ENCODE measurements at places on chromosomes 5 and 9.
A peak's percentile ranks its signal among the peaks of the same experiment; 100 is the strongest.

- no peak for DNase-seq
These were observed 69.7 kb downstream of the TRIO start for GRCh38 chr5:14212838-14213237.

DNA sequence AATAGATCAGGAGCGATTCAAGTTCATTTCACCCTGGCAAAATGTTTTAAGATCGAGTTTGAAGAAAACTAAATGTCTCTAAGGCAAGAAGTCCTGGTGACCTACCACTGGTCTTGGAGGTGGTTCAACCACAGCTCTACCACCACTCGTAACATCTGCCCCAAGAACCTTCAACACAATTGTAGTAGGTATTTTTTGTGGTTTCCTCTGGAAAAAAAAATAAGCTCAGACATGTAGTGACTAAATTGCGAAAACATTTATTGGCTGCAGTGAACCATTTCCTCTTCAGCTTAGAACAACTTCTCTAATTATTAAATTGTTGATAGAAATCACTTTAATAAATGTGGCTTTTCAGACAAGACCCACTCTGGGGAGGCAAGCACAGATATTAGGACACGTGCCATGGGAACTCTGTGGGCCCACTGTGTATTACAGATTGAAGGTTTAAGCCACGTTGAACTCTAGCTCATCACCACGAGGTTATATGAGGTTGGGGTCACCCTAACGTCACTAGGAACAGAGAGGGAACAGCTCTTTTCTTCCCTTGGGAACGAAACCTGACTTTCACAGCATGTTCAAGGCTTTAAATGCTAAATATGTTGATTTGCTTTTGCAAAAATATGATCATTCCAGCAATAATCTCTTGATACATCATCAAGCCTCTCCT is 142.9 kb downstream of the HSD17B3 start:
- DNase-seq: no peak

DNA sequence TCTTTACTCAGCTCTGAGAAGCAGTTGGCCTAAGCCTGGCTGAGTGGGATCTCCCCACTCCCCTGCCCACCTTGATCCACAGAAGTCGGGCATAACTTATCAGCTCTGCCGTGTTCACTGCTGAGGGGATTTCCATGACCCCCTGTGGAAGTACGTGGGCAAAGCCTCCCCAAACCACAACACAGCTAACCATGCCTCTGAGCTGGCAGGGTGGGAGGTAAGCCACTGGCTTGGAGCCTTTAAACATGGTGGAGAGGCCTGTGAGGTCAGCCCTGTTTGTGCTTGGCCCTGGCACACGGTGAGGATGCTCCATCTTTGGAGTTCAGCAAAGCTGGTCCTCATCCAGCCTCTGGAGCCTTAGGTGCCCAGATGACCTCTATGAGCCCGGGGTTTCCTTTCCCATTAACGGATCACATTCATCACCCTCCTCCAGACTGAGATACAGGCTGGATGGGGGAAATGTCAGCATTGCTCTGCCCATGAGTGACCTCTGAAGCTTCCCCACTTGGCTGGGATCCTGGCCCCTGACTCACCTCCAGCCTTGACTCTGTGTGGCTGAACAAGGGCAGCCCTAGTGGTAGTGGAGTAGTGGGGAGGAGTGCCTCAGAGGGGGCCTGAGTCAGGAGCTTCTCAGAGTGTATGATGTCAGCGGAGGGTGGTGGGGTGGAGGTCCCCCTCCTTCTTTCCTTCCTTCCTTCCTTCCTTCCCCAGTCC is 6.2 kb downstream of the PDLIM4 start:
- DNase-seq: no peak

DNA sequence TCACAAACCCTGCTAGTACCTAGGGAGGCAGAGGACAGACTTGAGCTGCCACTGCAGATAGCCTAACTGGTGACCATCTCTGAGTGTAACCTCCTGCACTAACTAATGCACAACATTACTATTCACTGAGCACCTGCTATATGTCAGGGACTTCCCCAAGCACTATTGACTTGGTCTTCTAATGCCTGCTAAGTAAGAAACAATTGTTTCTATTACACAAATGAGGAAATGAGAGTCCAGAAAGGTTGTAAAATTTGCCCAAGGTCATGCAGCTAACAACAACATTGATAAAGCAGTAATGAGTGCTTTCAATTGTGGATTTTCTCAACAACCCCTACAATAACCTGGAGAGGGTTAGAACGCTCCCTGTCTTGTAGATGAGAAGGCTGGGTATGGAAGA is 183.7 kb downstream of the ZNF462 start:
- DNase-seq: no peak

- no peak for DNase-seq
These were observed 141.0 kb downstream of the ST8SIA4 start for GRCh38 chr5:100762108-100762507.

GRCh38 chr9:34086864-34087263 is 38.2 kb upstream of the UBAP2 start:
- DNase-seq: no peak

DNA sequence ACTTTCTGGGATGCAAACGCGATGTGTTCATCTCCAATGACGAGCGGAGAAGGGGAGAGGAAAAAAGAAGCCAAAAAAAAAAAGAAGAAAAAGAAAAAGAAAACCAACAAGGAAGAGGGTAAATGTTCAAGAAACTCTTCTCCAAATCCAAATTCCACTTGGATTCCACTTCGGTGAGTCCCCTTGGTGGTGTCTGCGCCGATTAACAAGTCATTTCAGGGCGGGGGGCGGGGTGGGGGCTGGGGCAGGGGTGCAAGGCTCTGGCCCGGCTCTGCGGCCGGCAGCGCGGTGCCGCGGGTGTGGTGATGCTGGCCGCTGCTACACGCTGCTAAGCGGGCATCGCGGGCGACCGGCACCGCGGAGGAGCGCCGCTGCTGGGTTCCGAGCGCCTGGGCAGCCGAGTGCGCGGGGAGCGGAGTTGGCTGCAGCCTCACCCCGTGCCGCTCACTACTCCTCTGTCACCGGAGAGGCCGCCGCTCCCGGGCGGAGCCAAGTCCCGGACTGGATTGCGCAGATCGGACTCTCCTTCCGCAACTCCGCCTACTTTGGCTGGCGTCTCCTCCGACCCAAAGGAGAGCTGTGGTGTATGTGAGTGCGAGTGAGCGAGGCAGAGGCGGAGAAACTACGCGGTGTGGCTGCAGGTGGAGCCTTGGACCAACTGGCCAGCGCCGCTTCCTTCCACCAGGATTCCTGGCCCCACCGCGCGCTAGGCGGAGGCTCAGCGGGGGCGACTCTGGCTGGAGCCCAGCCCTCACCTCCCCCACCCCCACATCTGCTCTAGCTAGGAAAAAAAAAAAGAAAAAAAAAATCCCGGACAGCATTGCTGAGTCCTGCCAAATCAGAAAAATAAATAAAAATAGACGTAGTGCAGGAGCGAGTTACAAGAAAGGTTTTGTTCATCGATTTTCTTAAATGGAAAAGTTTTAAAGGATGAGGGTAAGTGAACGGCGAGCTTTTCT is at the start of gene SEMA6A:
TSS of gene SEMA6A (minus strand) at position 457 of the 959 bp plus-strand sequence. CDS start 69,879 bp downstream, outside the sequence.
- DNase-seq: peak; percentile 91

DNA sequence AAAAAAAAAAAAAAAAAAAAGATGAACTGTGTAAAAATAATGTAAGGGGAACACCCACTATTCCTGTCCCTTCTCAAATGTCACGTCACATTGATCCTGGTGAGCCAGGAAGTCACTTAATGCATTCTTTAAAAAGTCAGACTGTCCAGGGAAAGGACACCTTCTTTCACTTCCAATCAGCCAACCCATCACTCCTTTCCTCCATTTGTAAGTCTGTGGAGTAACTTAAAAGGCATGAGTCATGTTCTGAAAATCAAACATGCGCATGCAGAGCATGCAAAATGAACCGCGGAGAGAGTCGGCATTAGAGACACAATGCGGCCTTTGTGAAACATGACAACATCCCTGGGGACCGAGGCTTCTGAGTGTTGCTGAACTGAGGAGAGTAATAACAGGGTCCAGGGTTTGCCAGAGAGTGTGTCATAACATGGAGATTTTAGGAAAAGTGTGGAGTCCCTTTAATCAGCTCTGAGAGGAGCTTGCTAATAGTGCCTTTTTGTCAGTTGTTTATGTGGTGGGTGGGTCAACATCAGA is 77.6 kb upstream of the SEMA6A start:
- peak; percentile 80 for DNase-seq

DNA sequence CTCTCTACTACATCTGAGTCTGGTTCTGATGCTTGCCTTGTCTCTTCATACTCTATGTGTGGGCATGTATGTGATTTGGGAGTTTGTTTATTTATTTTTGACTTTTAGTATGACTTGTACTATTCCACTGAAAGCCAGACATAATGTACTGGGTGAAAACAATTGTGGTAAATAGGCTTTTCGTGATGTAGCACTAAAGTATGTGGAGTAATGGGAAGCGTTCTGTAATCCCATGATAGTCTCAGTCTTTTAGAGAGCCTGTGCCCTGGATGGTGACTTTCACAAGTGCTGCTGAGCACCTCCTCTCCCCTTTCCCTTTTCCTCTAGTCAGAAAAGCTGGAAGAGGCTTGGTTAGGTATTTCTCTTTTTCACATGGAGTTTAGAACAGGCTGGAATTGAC is 85.8 kb upstream of the S1PR3 start:
- no peak for DNase-seq

- DNase-seq: no peak
These were observed 3.9 kb downstream of the LPAR1 start for GRCh38 chr9:111034170-111034897.

DNA sequence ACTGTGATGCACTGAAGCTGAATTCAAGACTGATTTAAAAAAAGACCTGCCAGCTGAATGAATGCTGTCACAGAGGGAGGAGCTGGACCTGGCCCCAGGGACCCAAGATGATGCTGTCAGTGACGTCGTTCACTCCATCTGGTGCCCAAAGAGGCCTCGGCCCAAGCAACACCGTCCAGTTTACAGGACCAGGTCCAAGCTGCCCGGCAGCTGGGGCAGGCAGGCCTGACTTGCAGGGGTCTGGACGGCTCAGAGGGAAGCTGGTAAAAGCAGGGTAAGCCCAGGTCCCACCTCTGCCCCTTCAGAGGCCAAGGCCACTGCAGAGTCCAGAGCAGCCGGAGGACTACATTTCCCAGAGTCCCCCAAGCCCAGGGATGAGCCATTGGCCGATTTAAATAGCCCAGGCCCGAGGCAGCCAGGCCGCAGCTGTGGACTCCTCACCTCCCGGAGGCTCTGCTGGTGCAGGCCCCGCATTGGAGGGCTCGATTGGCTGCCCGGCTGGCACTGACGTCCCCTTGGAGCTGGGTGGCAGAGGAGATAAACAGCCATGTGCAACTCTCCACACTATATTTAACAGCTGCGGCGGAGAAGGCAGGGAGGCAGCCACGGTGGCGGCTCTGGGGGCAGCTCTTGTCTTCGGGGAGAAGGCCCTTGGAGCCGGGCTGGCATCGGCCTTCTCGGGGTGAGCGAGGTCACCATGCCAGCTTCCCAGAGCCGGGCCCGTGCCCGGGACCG is at the start of gene PLPP7:
TSS of gene PLPP7 (plus strand) at position 423 of the 735 bp plus-strand sequence. CDS start at position 698, 275 bp downstream.
- DNase-seq: no peak

DNA sequence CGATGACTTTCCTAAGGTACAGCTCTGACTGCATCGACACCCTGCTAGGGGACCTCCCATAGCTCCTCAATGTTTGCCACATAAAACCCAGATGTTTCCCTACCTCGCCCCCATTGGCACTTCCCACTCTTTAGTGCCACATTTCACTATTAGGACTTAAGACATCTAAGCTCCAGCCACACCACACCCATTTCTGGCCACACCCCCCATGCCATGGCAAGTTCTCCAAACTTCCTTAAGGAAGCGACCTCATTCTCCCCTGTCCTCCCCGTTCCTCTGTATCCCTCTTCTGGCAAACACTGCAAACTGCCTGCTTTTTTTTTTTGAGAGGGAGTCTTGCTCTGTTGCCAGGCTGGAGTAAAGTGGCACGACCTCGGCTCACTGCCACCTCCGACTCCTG is 62.9 kb downstream of the USP20 start:
- DNase-seq: no peak

DNA sequence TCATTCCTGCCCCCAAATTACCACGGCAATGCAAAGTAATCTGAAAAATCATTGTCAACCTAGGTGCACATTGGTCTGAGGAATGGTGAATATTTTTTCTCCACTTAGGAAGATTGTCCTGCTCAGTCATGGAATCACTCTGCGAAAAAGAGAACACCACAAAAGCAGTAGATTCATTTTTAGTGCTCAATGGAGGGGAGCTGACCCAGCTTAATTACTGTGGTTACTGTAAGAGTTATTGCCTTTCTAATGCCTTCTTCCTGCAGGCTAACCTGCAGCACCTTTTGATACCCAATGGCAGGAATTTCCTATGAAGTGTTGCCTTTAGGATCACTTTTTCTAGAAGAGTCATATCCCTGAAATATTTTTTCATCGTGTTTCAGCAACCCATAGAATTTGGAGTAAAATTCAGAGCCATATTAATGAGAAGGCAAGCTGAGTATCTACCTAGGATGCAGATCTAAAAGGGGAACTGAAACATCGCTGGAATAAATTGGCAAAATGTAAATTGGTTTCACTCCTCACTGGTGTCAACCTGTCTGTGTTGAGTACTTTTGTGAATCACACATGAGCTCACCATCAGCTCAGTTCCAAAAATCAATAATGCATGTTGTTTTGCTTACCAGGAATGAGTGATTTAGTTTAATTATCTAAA is 464.5 kb downstream of the CSNK1G3 start:
- DNase-seq: no peak

- no peak for DNase-seq
These were observed 40.7 kb upstream of the CTXN3 start for GRCh38 chr5:127608077-127608660.
